Liver (tissue), 10 donors: ENCODE measurements at places on chromosomes 1 and 21. TPM values are rescaled to one million over a fixed set of nuclear protein-coding genes. Genes with fewer than 3 reads are reported as not detected.
A peak's percentile ranks its signal among the peaks of the same experiment; 100 is the strongest.

DNA sequence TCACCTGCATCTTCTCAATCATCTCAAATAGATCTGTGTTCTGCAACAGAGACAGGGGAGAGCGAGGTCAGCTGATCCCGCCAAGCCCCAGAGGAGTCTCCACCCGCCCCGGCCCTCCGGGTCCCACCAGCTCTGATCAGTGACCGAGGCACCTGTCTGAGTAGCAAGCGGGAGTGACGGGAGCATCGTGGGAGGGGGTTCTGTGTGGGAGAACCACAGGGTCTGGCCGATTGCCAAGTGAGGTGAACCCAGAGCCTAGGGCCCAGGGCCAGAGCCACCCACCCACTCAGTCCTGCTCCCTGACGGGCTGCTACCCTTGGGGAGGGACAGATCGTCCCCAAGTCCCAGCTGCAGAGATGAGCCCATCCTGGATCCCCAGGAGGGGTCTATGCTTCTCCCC is 49.1 kb downstream of the RAP1GAP start:
- DNase-seq = no peak

DNA sequence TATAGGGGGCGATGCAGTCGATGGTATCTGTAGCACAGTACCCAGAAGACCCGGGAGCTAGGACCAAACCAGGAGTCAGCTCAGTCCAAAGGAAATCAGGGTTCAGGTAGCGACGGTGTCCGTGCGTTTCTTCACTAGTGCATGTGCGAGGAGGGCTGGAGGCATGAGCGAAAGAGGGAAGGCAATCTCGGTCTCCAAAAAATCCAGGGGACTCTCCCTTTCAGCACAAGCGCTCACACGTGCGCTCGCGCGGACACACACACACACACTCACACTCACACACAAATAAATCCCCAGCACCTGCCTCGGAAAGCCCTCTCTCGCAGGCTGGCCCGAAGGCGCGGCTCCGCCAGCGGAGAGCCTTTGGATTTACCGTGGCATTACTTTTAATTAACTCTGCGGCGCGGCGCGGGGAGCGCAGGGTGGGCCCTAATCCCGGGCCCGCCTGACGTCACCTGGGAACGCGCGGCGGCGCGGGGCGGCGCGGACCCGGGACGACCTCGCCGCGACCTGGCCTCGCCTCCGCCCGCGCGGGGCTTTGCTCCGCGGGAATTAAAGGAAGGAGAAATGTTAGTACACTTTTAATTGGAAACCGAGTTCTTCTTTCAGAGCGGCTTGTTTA is 121.2 kb downstream of the LMX1A start:
- peak; percentile 35 for DNase-seq

DNA sequence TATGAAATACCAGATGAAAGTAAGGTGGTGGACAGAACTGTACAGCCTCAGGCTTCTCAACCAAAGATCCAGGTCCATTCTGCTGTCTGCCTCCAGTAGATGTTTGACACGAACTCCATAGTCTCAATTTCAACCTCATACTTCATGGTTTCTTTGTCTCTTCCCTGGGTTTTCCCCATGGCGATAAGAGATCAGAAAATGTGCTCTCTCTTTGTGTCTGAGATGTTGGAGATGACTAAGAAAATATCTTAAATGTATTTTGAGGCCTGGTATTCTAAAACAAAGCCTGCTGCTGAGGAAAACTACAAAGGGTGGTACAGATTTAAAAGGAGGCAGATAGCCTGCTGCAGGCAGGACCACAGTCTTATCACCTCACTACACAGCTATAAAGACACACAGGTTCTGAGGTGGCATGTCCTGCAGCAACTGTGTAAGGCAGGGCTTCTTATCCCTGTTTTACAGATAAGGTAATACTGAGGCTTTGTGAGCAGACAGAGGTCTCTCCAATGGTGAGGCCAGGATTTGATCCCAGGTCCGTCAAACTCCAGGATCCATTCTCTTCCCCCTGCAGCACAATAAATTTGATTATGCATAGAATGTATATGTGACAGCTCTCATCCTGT is 40.0 kb upstream of the CACNA1E start:
- DNase-seq = no peak

Gene LYPD8
- not detected for total RNA-seq

Gene CRNN
- total RNA-seq = 0.05 TPM

DNA sequence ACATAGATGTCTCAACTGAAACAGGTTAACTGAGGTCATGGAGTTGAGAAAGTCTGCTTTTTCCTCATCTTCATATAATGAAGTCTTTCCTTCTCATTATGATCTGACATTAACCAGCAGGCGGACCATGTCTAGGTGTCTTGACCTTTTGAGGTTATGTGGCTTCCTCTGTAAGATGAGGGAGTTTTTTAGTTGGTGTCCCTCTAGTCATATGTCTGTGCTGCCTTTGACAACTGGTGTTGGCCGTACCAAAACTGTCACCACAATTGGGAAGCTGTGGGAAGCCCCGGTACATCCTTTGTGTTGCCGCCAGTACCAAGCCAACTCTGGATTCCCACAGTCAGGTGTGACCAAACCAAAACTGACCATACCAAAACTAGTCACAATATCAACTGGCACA is 105.1 kb downstream of the PBX1 start:
- DNase-seq = no peak

- DNase-seq = no peak
Measured at GRCh38 chr1:212311836-212312497, 26.8 kb downstream of the PPP2R5A start.

DNA sequence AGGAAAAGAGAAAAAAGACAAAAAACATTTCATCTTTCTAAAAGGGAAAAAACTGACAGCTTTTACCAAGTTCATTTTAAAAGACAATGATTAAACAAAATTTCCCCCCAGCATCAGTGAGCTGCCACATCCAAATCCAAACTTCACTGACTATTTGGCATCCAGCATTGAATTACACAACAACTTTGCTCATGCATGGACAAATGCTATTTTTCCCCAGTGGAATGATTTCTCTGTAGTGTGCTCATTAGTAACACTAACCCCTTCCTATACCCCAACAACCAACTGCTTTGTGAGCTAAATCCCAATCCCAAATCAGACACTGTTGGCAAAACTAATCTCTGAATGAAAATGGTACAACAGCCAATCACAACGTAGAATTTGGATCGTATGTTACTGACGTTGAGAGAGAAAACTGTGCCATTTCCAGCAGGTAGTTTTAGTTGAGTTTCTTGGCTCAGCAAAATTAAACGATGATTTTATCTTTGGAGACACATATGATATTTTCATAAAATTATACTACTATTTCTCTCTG is 37.9 kb downstream of the PIK3R3 start:
- DNase-seq = no peak

Gene LCE2A
- total RNA-seq = not detected
